Osteocyte (in vitro differentiated cells): ENCODE measurements at places on chromosomes 3 and 15. TPM values are rescaled to one million over a fixed set of nuclear protein-coding genes. Genes with fewer than 3 reads are reported as not detected.

The ECT2 gene
- total RNA-seq: 15.8 and 18.9 TPM in 2 replicates

The ACAA1 gene
- 60.3 and 62.0 TPM in 2 replicates for total RNA-seq

The CLRN1 gene
- not detected in 2 replicates for total RNA-seq

The LCTL gene
- not detected in 2 replicates for total RNA-seq

The GP9 gene
- not detected in 2 replicates for total RNA-seq
